ENCODE measurements at places on chromosomes 7 and 10.
A peak's percentile ranks its signal among the peaks of the same experiment; 100 is the strongest.

- no peak for DNase-seq
Observed at GRCh38 chr10:66836057-66836456, 89.8 kb upstream of the LRRTM3 start.

GRCh38 chr7:149257146-149257545 lies 4.8 kb upstream of the ZNF783 start:
- no peak for DNase-seq

DNA sequence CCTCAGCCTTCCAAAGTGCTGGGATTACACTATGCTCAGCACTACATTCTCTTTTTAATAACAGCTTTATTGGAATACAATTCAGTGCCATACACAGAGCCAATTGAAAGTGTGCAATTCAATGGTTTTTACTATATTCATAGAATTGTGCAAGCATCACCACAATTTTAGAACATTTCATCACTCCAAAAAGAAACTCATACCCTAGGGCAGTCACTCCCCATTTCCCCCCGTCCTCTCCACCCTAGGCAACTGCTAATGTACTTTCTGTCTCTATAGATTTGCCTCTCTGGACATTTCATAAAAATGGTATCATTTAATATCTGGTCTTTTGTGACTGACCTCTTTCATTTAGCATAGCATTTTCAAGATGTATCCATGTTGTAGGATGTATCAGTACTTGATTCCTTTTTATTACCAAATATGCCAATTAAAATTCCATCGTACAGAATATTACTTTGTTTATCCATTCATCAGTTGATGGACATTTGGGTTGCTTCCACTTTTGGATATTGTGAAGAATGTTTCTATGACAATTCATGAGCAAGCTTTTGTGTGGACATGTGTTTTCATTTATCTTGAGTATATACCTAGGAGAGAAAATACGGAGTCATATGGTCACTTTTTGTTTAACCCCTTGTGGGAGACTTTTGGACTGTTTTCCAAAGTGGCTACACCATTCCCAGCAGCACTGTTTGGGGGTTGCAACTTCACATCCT lies 6.3 kb upstream of the XPNPEP1 start:
- no peak for DNase-seq

- DNase-seq: no peak
Observed at GRCh38 chr7:24831240-24831639, 74.0 kb upstream of the GSDME start.

- peak; percentile 17 for DNase-seq
Observed at GRCh38 chr10:119207713-119208552, 562 bp downstream of the GRK5 start.

- no peak for DNase-seq
Observed at GRCh38 chr7:71566376-71566775, 434.4 kb downstream of the GALNT17 start.

DNA sequence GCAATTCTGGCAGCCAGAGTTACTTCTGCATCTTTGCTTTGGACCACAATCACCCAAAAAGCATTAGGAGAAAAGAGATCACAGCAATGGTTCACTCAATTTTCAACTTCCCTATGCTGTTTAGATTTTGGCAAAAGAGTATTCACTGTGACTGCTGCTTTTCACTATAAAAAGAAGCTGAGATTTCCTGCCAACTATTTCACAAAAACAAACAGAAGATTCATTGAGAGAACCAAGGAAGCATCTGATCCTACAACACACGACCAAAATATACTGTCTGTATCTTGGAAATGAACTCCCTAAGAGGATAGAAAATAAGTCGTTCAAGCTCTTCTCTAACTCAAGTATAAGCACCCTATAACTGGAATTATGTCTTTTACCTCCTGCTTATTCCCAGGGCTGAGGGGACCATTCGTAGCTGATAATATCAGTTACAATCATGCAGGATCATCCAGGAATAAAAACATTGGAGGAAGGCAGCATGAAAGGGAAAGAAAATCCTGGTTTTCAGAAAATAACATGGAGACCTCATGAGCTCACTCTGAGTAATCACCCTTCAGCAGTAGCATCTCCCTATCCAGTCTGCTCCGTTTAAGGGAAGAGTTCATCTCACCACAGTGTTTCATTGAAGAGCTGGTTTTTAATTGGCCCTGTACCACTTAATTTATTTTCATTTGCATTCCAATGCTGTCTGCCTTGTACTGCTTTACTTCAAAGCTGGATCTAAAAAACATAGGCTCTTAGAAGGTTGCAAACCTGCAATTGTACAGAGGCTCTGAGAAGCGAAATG lies 256.2 kb downstream of the PAXIP1 start:
- no peak for DNase-seq

DNA sequence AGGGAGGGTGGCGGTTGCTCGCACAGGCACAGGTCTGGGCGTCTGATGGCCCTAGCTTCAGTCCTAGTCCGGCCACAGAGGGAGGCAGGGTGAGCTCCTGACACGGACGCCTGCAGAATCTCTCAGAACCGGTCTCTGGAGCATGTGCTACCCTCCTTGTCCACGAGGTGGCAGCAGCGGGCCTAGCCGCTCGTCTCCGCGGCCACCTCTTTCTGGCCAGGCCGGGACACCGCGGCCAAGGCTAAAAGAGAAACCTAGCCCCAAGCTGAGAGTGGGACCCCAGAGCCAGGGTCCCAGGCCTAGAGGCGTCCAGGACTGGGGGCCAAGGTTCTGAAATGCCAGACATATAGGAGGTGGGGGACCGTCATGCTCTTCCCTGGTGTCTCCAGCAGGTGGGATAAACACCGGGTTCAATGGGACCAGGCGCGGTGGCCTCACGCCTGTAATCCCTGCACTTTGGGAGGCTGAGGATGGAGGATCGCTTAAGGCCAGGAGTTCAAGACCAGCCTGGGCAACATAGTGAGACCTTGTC lies 3.2 kb upstream of the LAT2 start:
- DNase-seq: peak; percentile 82

DNA sequence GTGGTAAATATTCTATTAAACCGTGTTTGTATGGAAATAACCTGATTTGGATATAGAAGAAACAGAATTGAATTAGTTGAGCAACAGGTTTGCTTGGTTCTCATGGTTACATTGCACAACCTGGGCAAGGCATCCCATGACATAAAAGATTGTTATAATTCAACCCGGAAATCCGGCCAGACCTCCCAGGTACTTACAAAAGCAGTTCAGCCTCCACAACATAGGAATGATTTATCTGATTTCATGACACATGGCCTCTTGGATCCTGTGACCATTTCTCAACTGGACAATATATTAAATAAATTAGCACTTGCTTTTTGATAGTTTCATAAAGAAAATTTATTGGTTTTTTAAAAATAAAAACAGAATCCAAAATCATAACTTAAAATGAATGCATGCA lies 55.1 kb upstream of the PTPN12 start:
- DNase-seq: no peak

DNA sequence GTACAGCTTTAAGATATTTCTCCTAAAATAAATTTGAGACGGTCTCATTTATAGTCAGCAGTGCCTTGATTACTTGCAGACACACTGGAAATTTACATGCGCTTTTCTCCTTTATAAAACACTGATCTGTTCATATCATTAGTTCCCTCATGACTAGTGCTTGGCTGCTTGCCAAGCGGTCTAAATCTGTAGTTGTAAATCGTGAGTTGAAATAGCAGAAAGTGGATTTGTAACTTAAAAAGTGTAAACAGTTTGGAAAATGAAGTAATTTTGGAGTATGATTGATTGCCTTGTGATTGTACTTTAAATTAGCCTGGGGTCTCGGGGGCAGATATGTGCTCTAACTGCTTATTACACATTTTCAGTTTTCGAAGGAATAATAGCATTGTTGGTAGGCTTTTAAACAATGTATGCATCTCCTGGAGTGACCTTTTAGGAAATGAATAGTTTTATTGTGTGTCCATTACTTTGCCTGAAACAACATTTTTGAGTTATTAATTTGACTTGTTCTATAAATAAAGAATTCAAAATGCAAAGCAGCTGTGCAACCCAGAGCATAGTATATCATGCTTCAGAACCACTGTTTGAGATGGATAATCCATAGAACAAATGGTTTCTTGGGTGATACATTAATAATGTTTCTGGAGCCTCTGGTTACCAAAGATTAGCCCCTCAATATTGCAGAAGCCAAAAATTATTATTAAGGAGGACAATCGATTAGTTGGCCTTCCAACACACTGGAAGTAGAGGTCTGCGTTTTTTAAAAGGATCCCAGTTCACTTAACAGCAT lies 73.3 kb downstream of the ARID5B start:
- no peak for DNase-seq

- DNase-seq: no peak
Observed at GRCh38 chr7:4819560-4820404, 42.0 kb downstream of the PAPOLB start.

GRCh38 chr7:159154243-159154642 lies 9.6 kb upstream of the VIPR2 start:
- no peak for DNase-seq

DNA sequence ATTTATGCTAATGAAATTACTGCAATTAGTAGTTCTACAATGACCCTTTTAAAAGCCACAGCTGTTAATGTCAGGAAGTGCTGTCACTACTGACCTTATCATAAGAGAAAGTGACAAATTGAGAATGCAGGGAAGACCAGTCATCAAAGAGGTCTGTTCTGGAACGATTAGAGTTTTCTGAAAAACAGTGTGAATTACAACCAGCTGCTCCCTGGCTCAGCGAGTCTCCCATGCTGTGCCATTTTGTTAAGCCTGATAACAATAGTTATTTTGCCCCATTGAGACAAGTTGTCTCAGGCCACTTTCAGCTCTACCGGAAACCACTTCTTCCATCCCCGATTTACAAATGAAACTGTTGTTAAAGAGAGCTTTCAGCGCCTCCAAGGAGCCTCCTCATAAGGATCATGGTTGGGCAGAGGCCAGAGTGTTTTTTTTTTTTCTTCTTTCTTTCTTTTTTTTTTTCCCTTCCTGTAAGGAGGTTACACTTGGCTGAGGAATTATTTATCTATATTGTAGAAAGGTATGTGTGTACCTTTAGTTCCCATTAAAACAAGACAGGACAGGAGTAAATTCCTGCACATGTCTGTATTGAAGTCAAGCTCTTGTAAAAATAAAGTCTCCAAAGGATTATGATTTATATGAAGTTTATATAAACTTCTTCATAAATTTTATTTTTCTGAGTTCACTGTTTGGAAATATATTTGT lies 173.6 kb downstream of the CDCA7L start:
- no peak for DNase-seq

GRCh38 chr7:54915870-54916598 lies 102.8 kb upstream of the EGFR start:
- DNase-seq: no peak

Data from stimulated activated CD4-positive, alpha-beta T cell treated with anti-CD3 and anti-CD28 coated beads, Interleukin-12 subunit alpha, Interleukin-12 subunit beta, amount 100 ng/mL, for 4 hours (primary cell).